ENCODE measurements at places on chromosomes 5 and 9.

GRCh38 chr5:92749943-92750342 lies 831.1 kb downstream of the NR2F1-AS1 start:
- no peak for DNase-seq

DNA sequence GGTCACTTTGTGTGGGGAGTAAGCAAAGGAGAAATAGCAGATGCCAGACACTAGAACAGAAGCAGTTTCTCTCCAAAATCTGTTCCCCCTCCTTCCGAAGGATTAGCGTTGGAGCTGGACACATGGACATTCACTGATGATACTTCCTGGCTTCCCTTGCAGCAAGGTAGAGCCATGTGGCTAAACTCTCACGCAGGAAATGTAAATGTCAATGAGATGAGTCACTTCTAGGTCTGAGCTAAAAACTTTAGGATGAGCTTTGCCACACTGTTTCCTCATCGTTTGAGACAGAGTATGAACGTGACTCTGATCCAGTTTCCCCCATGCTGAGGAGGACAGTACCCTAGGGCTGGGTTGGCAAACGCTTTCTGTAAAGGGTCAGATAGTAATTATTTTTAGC lies 5.1 kb downstream of the BHMT2 start:
- DNase-seq: no peak

DNA sequence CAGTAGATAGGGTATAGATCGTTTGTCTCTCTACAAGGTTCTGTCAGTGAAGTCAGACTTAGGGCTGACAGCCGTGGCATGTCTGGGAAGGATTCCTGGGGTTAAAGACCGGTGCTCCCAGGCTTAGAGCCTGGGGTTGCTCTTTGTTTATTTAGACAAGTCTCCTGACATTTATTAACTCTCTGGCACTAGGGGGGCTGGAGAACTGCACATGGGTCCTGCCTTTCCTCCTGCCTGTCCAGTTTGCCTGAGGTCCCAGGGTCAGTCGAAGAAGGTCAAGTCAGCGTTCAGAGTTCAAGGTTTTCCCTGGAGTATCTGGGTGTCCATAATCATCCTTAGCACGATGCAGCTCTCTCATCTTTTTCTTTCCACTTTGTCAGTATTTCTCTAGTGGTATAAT lies 5.6 kb downstream of the EGFLAM start:
- no peak for DNase-seq

DNA sequence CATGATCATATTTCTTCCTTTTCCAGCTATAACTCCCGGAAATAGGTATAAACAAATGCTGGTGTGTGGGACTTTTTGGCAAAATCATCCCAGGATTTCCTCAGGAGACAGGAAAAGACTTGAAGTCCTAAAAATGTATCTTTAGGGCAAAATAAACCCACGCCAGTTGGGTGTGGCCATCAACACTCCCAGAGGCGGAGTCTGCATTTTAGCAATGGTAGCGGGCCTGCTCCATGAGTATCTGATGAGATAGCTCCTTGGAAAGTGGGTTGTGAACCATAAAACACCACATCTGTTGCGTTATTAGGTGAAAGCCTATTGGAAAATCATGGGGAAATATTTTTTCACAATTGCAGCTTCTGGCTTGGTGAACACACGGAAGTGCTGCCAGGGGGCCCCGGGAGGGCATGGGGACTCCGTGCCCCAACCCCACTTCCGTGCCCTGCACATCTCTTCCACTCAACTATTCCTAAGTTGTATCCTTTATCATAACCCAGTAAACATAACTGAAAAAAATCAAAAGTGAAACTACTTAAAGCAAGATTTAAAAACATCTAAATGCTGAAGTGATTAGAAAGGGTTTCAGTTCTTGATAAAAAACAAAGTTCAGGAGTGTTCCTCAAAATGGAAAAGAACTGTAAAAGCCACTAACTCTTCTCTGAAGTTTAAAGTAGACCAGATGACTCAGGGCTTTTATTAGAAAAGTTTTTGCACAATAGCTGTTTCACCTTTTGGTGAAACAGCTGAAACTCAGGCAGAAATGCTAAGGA lies 111.2 kb downstream of the LRRC70 start:
- DNase-seq: no peak

GRCh38 chr9:13665418-13666066 lies 386.1 kb upstream of the MPDZ start:
- no peak for DNase-seq

DNA sequence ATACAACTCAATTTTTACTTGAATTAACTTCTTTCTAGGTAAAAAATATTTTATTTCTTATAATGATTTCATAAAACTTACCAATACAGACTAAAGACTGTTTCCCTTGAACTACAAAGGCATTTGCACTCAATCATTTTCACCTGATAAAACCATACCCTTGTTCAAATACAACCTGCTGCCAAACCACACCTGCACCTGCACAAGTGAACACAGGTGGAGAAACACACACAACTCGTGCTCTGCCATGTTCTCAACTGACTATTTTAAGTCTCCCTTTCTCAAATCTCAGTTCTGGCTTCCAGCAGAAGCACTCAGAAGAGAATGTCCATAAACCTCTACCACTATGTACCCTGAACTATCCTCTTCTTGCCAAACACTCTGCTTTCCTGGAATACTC lies 1892.1 kb downstream of the MAT2B start:
- no peak for DNase-seq

DNA sequence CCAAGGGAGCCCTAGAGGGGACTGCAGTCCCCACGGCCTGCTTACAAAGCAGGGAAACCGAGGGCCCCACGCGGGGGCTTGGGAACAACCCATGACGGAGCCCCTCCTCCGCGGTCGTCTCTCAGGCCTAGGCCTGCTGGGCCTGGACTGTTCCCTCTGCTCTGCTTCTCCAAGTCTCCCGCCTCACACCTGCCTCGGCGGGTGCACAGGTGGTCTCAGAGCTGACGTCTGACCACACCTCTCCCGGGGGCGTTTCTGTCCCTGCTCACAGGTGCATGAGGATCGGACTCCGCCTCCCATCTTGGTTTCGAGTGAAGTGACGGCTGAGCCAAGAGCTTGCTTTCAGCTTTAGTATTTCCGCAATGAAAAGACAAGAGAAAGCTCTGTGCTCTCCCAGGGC lies 72.1 kb downstream of the MRPL36 start:
- no peak for DNase-seq

GRCh38 chr5:132297211-132297940 lies 3.2 kb downstream of the SLC22A4 start:
- no peak for DNase-seq

DNA sequence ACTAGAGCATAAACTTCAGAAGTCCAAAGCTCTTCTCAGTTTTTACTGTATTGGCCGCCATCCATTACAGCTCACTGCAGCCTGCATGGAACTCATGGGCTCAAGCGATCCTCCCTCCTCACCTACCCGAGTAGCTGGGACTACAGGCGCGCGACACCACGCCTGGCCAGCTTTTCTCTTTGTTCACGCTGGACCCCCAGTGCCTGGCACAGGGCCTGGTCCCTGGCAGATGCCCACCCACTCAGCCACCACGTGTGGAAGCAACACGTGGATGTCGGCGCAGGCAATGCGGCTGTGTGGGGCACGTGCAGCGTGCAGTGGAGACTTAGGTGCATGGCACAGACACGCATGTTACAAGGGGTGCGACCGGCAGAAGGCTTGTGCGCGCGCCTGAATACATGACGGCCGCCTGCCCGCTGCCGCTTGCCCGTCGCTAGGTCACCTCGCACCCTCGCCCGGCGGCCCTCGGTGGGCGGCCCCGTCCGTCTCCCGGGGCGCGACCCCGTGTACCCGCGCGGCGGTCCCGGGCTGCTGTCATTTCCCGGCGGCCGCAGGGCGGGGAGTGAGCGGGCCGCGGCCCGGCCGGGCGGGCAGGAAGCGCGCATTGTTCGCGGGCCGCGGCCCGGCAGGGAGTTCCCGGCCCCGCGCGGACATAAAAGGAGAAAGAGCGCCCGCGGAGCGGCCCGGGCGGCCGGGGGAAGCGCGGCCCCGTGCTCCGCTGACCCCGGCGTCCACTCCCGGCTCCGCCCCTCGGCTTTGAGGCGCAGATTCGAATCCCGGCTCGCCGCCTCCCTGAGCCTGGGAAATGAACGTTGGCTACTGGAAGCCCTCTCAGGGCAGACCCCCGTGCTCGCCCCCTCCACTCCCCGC lies 24.1 kb upstream of the PTGS1 start:
- no peak for DNase-seq

- DNase-seq: no peak
Observed at GRCh38 chr5:65061250-65061973, 292.7 kb downstream of the CWC27 start.

GRCh38 chr5:122602700-122603099 lies 172.2 kb upstream of the SNX2 start:
- DNase-seq: no peak

DNA sequence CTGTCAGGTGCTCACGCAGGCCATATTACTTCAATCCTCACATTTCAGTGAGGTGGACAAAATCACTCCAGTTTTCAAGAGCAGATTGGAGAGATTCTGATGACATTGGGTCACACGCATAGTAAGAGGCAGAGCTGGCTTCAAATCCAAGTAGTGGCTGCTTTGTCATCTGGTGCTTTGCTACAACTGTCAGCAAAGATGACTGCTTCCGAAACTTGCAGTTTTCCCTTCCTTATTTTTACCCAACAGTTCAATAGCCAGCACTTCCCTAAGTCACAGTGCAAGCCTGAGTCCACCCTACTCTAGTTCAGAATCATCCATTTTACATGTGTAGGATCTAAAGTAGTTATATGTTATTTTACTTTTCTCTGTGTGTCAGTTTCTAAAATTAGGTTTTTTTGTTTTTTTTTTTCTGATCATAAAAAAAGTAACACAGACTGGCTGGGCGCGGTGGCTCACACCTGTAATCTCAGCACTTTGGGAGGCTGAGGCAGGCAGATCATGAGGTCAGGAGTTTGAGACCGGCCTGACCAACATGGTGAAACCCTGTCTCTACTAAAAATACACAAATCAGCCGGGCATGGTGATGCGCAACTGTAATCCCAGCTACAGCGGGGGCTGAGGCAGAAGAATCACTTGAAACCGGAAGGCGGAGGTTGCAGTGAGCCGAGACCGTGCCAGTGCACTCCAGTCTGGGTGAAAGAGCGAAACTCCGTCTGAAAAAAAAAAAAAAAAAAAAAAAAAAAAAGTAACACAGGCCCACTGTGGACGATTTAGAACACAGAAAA lies 49.6 kb downstream of the ANKDD1B start:
- DNase-seq: no peak

- DNase-seq: no peak
Observed at GRCh38 chr9:107933097-107933496, 443.5 kb upstream of the KLF4 start.

DNA sequence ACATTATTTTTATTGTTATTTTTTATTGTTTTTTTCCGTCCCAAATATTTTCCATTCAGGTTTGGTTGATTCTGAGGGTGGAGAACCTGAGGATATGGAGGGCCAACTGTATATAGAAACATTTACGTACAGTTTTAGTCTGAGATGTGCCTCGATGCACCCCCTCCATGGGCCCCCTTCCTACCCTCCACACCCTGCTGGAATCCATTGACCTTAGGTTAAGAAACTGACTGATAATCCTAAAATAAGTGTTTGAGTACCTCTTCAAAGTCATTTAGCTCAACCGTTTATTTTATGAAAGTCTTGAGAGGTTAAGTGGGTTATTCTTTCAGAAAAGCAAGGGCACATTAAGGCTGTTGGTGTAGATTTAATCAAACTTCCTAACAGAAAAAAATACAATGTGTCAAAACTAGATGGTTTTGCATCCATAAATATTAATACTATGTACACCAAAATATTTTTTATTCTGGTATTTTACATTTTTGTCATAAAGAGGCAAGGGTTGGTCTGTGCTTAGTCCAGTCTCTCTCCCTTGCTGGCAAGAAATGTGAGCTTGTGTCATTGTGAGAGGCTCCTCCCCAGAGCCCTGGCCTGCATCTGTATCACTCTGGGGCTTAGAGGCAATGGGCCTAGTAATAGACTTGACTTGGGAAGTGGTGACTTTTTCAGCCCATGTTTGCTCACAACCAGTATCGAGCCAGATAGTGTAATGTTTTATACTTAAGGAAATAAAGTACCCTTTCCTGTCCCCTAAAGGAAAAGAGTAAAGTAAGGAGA lies 15.7 kb downstream of the MTRR start:
- DNase-seq: no peak

DNA sequence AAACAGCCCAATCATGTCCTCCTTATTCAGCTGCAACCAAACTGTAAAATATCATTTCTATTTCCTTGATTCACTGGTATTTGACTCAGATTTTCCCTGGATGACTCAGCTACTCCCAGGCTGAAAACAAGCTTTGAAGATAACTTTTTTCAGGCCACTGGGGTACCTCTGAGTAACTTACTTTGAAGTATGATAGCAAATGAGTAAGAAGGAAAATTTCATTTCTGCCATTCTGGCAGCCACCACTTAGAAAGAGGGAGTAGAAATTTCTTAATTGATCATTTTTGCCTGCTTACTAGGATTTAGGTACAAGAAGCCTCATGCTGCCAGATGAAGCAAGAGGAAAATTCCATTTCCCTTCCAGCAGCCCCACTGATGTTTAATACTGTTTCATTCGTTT lies 247.4 kb downstream of the PRELID2 start:
- no peak for DNase-seq

DNA sequence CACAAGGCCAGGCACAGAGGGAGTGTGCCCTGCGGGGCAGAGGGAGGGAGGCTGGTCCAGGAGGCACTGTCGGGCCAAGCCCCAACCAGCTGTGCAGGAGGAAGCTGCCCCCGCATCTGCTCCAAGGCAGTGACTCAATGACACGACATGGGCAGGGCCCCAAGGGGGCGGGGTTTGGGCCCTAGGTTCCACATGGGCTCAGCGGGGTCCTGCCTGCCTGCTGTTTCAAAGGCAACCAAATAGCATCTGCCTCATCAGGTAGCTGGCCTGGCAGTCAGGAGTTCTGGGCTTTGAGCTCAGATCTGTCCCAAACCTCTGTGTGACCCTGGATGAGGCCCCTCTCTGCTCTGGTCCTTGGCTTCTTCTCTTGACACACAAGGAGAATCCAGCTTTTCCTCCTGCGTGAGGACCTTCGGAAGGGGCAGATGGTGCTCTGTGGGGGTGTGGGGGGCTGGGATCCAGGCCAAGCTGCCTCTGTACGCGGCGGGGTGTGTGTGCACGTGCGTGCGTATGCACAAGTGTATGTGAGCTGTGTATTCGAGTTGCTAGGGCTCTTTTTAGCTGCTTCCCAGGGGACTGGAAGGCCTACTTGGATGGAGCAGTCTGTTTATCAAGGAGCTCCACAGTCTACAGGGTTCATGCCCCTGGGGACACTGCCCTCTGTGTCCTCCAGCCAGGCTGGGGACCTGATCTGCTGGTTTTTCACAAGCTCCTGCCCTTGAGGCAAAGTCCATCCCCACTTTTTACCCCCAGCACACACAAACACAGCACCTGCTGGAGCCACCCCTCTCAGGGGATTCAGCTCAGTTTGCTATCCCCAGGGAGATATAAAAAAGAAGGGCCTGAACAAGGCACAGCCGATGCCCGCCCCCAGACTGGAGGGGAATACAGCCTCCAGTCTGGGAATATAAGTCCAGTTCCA lies 138.9 kb downstream of the RGS3 start:
- DNase-seq: no peak

DNA sequence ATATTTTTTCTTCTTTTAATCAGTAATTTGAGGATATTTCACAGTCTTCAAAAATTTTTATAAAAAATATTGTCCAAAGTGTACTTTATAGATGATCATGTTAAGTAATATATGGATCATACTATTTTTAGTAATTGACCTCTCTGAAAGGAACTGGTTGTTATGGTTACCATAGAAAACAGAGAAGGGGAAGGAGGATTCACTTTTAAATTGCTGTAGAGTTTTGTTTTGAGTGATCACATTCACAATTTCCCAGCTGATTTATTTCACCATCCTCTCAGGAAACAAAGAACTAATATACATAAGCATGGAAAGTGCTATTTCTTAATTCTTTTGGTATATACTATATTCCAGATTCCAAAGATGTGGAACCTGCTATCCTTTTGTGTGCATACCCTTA lies 56.5 kb upstream of the NREP start:
- no peak for DNase-seq

All from NCI-H1417 treated with DMSO at 0.1 percent for 48 hours (cell line).